HT1080 (cell line): ENCODE measurements at places on chromosomes 3 and 15. TPM values are rescaled to one million over a fixed set of nuclear protein-coding genes. Genes with fewer than 3 reads are reported as not detected.

- DNase-seq = peak; percentile 57
These were observed 16.2 kb downstream of the NISCH start for GRCh38 chr3:52471371-52472238.

TNIK gene
- 12.3 and 16.1 TPM in 2 replicates for total RNA-seq

SLC12A1 gene
- total RNA-seq = not detected in 2 replicates

DNA sequence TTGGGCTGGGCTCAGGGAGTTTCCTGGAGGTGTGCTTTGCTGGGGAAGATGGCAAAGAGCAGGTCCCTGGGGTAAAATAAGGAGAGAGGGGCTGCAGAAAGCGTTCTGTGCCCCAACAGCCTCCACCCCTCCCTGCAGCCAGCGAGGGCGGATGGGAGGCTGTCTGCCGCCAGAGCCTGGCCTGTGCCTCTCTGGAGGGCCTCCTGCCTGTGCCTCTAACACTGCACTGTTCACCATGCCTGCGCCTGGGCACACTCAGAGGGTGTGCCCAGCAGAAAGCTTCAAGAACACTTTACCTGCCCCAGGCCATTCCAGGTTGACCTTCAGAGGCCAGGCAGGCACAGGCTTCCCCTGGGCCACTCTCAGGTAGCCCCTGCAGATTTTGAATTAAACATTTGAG is 77.7 kb upstream of the KLF13 start:
- no peak for DNase-seq

GRCh38 chr15:30030345-30030744 is 52.4 kb upstream of the GOLGA8J start:
- no peak for DNase-seq

- no peak for DNase-seq
These were observed 125.8 kb downstream of the LPP start for GRCh38 chr3:188279502-188280335.

RASGRP1 gene
- 0.13 and 0.53 TPM in 2 replicates for total RNA-seq
